ENCODE measurements at places on chromosomes 2 and 18. TPM values are rescaled to one million over a fixed set of nuclear protein-coding genes. Genes with fewer than 3 reads are reported as not detected.
A peak's percentile ranks its signal among the peaks of the same experiment; 100 is the strongest.

DNA sequence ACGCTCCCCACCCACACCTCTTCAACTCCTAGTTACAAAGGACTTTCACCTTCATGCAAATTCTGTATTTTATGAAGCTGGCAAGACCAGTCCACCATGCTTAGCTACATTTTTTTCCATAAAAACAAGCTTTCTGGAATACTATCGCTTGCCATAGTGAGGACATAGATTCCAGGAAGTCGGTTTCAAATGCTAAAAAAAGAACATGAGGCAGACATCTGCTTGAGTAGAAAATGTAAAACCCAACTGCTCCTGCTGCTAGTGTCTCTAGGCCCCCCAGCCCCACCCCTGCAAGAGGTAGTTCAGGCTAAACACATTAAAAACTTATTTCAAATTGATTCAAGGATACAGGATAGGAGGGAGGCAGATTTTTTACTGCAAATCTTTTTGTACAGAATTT, 148.9 kb downstream of the SMAD2 start:
- DNase-seq, result no peak

Gene IFIH1
- 11.4 TPM for total RNA-seq

Gene MRO
- under 0.01 TPM for total RNA-seq

- peak; percentile 97 for DNase-seq
Observed at GRCh38 chr2:150681120-150681804, 193.8 kb upstream of the RND3 start.

DNA sequence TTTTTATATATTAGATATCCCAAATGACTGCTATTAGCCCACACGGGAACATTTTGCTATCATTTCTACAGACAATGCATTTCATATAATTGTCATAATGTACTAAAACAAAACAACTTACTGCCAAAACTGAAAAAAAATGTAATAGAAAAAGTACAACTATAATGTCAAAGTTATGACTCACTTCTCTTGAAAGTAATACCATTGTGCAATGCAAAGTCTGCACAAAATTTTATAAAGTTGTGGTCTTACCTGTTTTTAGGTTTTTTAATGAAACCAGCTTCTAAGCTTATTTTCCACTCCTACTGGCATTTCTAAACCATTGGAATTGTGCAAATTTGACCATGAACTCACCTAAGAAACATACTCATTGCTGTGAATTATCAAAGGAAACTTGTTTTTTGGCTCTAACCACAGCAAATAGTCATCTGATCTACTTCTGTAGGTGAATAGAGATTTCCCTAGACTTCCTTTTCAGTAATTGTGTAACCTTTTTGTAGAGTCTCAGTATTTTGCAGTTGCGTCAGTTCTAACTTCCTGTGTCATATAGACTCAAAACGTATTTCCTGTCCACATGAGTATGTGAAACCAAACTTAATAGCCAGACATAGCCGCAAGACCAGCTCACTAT, 31.9 kb upstream of the TFPI start:
- peak; percentile 66 for DNase-seq
